Stimulated activated CD8-positive, alpha-beta memory T cell treated with anti-CD3 and anti-CD28 coated beads, Interleukin-4, amount 100 ng/mL, for 1 hour (primary cell): ENCODE measurements at places on chromosomes 7 and 10.

DNA sequence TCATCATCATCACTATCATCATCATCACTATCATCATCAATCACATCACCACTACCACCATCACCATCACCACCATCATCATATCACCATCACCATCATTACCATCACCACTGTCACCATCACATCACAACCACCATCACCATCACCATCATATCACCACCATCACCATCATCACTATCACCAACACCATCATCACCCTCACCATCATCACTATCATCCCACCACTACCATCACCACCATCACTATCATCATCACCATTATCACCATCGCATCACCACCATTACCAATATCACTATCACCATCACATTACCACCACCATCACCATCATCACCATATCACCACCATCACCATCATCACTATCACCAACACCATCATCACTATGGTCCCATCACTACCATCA, 539.1 kb downstream of the PTPRN2 start:
- no peak for DNase-seq

DNA sequence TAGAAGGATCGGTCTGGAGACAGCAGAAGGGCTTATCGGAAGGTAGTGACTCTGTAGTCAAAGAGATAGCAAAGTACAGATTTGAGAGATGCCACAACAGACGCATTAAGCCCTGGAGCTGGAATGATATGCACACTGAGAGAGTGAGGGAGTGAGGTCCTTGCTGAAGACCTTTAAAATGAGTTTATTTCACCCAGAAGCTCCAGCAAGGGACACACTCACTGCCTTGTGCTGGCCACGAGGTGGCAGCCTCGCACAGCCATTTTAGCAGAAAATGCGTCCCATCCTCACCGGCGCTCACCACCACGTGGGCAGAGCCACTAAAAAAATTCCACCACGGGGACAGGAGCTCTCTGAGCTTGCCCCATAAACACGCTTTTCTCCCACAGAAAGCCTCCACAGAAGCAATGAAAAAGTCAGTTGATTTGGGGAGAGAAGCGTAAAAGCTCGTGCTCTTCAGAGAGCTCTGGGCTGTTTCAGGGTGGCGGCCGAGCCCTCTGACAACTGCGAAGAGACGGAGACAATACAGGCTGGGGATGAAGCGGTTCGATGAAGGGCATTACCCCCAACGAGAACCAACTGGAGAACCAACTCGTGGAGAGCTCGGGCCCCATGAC, 163.0 kb upstream of the KLF14 start:
- DNase-seq = peak; percentile 55

- no peak for DNase-seq
These were observed 107.1 kb downstream of the ABLIM1 start for GRCh38 chr10:114550756-114551635.

GRCh38 chr10:127679642-127680255, 57.2 kb upstream of the FOXI2 start:
- DNase-seq = no peak

DNA sequence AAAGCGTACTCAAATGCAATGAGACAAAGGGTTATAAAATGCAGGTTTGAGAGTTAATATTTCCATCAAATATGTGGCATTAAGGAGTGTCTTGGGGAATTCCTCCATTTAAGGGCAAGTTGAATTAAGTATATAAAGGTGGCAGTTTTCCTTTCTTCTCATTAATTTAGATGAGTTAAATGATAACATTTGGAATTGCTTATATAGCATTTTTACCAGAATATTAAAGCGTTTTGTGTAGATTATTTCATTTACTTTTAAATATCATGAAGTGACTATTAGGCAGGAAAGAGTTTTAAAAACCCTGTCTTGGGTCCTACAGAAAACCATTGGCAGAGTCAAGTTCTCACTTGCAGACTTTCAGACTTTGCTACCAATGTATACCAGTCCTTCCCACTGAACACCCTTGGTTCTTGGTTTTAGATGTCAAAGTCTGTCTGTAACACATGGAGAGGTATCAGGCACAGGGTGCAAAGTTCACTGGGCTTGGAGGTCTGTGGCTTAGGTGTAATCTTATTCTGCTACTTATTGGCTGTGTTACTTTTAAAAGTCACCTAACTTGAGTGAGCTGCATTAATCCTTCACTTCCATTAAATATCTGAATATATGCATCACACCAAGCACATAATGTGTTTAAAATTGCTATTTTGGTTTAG, 51.0 kb downstream of the ASB4 start:
- DNase-seq = no peak

GRCh38 chr10:7117806-7118674, 292.8 kb downstream of the SFMBT2 start:
- DNase-seq = no peak

DNA sequence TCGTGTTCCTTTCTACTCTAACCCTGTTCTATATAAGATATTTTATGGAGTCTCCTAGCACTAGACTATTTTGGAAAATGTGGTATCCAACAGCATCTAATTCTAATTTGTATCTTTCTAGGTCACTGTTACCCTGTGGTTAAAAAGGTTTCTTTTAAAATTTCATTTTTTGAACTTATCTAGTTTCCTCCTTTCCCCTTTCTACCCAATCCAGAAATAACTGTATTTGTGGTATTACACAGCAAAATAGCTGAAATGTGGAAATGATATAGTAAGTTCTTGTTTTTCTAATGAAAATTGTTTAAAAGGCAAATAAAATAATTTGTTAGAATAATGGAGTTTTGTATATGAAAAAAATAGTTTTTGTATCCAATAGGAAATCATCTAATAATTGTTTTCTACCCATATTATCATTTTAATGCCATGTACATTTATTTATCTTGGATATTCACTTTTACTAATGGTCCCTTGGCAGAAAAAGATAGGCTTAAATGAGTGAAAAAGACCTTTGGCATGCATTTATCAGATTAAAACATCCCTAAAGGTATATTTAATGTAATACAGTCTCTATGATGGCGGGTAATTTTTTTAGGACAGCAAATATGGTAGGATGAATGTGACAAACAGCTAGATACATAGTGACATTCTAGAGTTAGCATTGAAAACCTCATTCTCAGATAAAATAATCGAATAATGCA, 175.5 kb upstream of the PLXDC2 start:
- no peak for DNase-seq

- DNase-seq = no peak
These were observed 75.2 kb downstream of the INSIG1 start for GRCh38 chr7:155372782-155373358.

DNA sequence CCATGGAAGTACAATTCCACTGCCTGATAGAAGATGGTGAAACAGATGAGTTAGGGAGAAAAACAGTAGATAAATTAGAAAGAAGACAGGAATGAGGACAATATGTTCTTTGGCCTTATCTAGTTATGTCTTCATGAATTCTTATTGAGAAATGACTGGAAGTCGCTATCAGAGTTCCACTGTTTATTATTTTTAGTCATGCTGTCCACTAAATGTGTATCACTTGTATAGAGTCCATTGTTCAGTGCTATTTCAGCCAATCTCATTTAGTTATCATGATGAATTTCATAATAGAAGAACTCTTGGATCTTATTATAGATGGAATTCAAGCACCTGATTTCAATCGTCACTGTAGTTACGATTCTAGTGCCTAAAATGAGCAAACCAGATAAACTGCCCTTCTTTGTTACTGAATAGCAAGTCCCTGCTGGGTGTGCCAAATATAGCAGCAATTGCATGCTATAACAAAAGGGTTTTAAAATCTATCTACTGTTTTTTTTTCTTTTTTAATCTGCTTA, 177.7 kb upstream of the COL1A2 start:
- no peak for DNase-seq

GRCh38 chr7:78052112-78052511, 253.5 kb downstream of the PHTF2 start:
- DNase-seq = no peak

- no peak for DNase-seq
These were observed 20.3 kb downstream of the SBDS start for GRCh38 chr7:66974986-66975590.

GRCh38 chr7:133491846-133492652, 239.2 kb downstream of the EXOC4 start:
- DNase-seq = no peak

DNA sequence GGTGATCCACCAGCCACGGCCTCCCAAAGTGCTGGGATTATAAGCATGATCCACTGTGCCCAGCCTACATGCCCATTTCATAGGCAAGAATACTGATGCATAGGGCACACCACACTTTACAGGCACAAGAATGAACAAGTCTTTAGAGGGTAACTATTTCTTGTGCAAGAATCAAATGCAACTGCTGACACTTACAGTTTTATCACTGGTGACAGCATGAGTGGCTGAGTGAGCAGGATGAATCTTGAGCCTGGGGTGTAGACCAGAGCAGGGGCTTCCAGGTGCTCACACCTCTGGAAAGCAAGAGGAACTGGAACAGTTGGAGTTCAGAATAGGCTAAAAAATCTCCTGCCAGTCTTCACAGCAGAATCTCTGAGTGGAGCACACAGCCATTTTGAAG, 287.5 kb downstream of the KCNMA1 start:
- DNase-seq = no peak

GRCh38 chr7:1301054-1301881, 68.6 kb downstream of the UNCX start:
- no peak for DNase-seq

GRCh38 chr7:35722054-35722849, 27.3 kb upstream of the HERPUD2 start:
- no peak for DNase-seq

DNA sequence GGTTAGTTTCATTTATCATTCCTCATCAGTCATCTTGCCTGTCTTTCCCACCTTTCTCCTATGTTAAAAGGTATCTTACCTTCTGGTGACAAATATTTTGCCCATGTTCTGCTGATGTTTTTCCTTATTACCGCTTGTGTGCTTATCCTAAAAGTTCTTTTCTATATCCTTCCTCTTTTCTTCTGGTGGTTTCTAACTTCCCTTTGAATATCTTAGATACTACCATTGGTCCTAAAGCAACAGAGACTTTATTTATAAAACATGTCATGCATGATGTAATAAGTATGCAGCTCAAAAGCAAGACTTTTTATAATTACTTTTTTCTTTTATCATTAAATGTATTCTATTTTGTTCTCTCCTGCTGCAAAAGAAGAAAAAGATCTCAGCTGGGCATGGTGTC, 24.8 kb downstream of the TBC1D12 start:
- no peak for DNase-seq

GRCh38 chr7:91636728-91637127, 243.8 kb downstream of the MTERF1 start:
- DNase-seq = no peak

DNA sequence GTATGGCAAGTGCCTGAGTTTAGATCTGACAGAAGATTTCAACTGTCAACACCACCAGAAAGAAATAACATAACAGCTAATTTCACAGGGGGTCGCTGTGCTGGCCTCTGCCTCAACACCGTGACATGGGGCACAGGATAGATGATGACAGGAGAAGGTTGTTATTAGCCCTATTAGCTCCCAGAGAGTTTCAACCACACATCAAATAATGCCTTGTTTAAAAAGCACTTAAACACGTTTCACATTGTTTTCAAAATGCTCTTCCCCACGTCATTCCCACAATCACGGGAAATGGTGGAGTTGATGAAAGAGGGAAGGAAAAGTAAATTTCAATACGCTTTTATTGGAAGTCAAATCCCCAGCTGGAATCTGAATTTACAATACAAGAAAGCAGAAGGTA, 184.7 kb downstream of the MAGI2 start:
- no peak for DNase-seq

DNA sequence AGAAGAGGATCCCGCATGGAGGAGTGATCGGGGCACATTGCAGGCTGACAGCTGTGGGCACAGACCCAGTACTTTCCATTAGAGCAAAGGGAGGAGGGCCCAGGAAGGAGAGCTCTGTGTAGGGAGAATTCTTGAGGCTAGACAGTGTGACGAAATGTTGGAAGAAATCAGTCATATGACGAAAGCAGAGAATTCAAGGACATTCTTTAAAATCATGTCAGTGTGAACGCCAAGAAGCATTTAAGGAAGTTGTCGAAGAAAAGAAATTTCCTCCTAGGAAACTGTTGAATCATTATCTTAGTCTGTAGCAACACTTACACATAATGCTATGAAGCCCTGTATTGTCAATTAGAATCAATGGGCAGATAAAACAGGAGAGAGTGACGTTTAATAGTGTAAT, 191.3 kb upstream of the ADARB2 start:
- no peak for DNase-seq

- DNase-seq = no peak
These were observed 345.6 kb downstream of the MDFIC start for GRCh38 chr7:115267503-115267902.

DNA sequence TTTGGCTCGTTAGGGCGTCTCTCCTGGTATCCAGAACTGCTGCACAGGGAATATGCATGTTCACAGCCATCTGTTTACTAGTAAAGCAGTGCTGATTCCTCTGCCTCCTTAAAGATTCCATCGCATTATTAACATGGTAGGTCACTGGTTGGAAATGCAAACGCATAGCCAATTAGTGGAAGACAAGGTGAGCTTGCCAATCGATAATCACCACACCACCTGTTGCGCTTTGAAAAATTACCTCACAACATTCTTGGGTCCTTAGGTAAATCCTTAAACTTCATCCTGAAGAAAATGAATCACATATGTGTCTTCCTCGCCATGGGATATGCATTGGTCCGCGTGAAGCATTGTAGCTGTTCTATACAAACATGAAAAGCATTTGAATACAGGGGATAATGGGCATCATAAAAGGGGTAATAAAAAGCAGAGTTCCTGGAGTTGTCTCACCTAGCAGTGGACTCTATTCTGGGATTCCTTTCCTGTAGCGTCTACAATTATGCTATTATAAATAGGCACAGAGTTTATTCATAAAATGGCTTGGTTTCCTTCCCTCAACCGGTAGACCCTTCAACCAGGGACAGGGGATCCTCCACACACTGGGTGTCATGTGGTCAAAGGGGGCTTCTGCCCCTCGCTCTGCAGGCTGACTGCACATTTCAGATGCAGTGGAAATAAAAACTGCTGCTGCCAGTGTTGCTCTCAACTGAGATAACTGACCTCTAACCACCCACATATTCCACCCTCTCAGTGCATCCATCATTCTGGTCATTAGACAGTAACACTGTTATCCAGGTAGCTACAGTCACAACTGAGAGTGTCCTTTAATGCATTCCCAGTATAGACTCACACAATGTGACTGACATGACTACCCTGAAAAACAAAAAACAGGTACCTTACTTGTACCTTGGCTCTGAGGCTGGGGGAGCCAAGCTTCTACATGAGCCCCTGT, 389.2 kb upstream of the NFE2L3 start:
- no peak for DNase-seq
